ENCODE measurements at places on chromosomes 2 and 18. TPM values are rescaled to one million over a fixed set of nuclear protein-coding genes. Genes with fewer than 3 reads are reported as not detected.
A peak's percentile ranks its signal among the peaks of the same experiment; 100 is the strongest.

DNA sequence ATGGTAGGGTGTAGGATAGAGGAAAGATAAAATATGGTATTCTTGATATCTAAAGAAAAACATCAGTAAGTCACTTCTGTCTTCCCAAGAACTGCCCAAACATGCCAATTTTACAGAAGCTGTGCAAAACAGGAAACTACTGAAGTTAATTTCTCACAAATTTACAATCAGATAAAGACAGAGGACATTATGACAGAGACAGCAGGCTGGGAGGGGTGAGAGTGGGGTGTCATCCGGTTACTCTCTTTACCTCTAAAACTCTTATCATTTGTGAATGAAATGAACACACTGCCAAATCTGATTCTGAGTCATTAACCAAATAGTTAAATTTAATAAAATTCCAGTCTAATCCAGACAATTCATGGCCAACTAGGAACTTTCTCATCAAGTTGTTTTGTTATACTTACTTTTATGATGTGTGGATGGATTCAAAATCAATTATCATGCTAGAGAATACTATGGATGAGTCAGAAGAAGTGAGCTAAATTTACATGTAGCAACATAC lies 323.2 kb upstream of the MEX3C start:
- no peak for DNase-seq

GRCh38 chr2:143742581-143742980 lies 613.4 kb downstream of the ARHGAP15 start:
- no peak for DNase-seq

DNA sequence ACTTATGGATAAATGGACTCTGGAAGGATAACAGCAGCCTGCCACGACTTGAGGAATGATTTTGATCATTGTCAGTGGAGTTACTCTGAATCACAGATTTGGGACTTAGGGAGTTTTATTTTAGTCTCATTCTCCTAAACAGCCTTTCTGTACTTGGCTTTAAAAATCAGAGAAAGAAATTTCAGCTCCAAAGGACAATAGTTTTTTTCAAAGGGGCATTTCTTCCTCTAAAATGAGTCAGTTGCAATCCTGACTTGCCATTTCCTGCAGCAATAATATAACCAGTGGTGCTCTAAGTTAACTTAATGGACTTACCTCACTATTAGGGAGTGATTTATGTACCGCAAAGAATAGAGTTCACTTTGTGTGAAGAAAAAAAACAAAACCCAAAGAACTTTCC lies 35.1 kb upstream of the MTX2 start:
- peak; percentile 75 for DNase-seq

Gene BCL11A
- total RNA-seq, result 9.8 TPM

Gene RALBP1
- total RNA-seq, result 44.1 TPM
